ENCODE measurements at places on chromosomes 1 and 21.

DNA sequence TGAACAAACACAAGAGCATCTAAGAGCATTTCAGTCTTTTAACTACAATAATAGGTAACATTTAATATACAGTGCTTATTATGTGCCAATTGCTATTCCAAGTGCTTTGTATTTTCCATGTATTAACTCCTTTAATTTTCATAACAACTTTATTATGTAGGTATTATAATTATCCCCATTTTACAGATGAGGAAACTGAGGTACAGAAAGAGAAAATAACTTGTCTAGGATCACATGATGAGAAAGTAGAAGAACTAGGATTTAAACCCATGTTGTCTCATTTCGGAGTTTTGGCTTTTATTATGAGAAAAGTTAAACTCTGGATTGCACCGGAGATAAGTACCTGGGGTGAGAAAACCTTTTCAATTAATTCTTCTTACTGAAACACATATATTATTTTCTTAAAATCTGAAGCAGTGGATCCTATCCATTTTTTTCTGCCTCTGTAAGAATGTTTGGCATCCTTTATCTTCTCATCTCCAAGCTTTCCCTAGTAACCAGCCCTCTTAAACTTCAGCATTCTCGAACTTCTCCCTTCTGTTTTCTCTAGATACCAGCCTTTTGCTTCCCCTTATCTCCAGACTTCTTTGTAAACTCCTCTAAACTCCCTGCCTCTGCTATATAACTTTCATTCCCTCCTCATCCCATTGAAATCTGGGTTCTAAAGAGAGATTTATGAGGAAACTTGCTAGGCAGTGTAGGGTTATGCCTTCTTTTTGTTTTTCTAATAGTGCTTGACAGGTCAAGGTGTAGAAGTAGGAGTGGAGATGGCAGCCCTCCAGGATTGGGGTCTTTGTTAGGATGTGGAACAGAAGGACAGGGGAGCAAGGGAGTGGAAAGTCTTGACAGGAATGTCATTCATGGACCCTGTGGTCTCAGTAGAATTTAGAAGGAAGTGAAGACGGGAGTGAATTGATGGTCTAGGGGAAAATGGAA is 28.3 kb downstream of the POU2F1 start:
- no peak for DNase-seq

GRCh38 chr1:99786751-99787501 is 20.5 kb upstream of the FRRS1 start:
- DNase-seq, result no peak

DNA sequence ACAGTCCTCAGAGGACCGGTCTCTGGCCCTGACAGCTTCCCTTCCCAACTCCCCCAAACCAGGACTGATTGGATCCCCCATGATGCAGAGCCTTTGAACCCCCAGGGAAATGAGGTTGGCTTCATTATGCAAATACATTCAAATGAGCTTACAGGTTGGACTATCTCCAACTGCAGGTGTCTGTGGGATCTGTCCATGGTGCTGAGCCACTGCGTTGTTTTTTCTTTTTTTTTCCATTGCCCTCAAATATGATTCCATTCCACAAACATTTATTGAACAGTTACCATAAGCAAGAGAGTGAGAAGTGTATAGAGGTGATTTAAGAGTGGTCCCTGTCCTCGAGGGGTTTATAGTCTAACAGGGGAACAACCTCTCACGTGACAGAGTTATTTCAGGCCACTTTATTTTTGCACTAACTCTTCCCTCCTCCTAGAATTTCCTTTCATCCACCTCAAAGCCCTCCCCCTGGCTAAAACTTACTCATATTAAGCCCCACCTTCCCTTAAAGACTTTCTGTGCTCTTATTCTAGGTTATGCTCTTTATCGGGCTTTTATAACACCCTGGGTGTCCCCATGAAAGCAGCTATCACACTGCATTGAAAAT is 21.9 kb downstream of the DLGAP3 start:
- DNase-seq, result no peak

- DNase-seq, result no peak
Observed at GRCh38 chr1:85806236-85806965, 98.2 kb upstream of the ZNHIT6 start.

GRCh38 chr1:82371844-82372498 is 571.2 kb downstream of the ADGRL2 start:
- no peak for DNase-seq

DNA sequence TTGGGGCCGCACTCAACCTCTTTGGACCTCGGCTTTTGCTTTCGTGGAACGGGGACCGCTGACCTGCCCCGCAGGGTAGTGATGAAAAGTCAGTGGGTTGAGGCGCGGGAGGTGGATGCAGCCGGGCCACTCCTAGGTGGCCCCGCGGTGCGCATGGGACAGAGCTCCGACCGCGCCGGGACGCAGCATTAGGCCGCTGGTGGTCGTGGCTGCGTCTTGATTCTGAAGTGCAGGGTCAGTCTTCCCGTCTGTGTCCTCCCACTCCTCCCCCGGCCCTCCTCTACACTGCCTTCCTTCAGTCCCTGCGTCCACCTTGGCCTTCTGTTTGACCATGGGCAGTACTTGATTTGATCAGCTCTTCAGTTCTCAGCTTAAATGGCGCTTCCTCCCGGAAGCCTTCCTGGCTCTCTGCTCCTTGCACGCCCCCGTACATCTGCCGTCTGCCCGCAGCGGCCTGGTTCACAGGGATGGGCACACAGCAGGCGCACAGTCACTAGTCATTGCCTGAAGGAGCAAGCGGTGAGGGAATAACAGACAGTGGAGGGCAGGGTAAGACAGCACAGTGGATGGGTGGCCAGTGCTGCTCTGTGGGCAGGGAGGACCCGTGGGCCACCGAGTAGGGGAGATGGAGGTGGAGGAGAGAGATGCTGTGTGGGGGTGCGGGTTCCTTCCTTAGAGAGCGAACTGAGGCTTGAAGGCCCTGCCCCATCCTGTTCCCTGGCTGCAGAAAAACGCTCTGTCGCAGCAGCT is 633 bp downstream of the THEMIS2 start:
- no peak for DNase-seq

GRCh38 chr1:55669293-55669692 is 454.1 kb upstream of the USP24 start:
- DNase-seq, result no peak

- no peak for DNase-seq
Observed at GRCh38 chr1:22323141-22323845, 128.4 kb upstream of the ZBTB40 start.

GRCh38 chr1:225911191-225912130 is 12.6 kb downstream of the PYCR2 start:
- DNase-seq, result peak; percentile 65

GRCh38 chr1:212062832-212063438 is 27.4 kb downstream of the DTL start:
- DNase-seq, result no peak

- no peak for DNase-seq
Observed at GRCh38 chr1:223708001-223708359, 4.4 kb upstream of the CAPN2 start.

DNA sequence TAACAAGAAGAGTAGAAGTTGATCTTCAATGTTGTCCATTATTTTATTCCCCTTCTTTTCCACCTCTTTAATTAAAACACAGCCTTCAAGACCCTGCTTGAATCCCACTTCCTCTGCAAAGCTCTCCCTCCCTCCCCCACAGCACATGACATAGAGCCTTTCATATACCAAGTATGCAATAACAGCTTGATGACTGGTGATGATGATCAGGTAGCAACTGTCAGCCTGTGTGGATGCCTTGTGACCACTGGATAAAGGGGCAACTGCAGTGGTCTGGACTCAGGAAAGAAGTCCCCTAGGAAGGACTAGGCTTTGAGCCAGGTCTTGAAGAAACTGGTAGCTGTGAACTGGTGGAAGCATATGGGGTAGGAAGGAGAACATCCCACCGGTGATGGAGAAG is 53.8 kb upstream of the PRDX6 start:
- DNase-seq, result no peak

GRCh38 chr1:211280910-211281309 is 21.7 kb downstream of the RCOR3 start:
- no peak for DNase-seq

- no peak for DNase-seq
Observed at GRCh38 chr21:35833991-35834390, 226.3 kb downstream of the SETD4 start.

DNA sequence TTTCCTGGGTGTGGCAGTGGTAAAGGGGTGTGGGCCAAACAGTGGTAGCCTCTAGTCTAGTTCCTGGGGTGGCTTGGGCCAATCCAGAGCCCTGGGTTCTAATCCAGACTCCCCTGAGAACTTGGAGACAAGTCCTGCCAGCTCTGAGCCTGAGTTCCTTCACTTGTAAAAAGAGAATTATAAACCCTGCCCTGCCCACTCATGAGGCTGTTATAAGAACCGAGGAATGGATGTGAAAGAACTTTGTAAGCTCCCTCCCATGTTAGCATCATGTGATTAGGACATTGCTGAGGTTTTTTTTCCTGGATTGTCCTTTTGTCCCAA is 131.0 kb downstream of the RRAGC start:
- no peak for DNase-seq

DNA sequence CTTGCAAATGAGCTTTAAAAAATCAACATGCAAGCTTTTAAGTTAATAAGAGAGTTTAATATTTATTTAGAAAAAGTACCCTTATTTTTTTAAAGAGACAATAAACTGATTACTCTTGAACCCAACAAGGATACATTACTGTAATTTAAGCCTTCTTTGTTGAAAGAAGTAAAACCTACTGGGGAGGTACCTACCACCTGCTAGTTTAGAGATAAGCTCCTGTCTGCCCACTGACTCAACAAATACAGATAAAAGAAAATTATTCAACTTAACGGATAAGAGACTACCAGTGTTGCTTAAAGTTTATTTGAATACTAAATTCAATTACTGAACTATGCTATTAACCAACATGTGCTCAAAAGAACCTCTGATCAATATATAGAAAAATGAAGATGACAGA is 23.1 kb downstream of the USP24 start:
- no peak for DNase-seq

DNA sequence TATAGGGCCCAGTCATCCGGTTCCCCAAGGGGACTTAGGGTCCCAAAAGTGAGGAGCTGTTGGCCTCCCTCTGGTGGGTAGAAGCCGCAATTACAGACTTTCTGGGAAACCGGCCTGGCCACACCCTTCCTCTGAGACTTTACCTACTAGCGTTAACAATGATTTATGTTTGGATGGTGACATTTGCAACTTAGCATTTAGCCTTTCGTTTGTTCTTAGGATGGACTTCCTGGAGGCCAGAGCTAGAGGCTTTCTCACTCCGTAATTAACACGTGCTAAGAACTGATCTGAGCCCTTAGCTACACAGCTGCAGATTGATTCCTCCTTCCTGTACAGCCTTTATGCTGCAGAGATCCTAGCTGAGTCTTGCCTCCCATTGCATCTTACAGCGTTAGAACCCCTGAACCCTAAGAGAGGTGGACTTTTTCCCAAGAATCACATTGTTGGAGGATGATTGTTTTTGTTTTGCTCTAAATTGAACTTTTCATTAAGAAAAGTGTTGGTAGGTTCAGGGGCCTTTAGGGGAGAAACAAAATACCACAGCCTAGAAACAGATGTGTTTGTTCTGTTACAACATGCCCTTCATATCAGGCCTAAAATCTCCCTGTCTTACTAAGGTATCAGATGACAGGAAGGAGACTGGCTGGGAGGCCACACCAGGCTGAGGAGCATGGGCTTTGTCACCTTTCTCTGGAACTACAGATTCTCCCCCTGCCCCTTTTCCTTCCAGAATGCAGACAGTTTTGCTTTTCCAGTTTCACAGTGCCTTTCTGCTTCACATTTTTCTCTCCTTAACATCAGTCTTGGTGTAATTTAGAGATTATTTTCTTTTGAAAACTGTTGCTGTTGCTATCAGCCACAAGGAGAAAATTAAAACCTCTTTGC is 1.9 kb downstream of the S100A11 start:
- DNase-seq, result no peak

DNA sequence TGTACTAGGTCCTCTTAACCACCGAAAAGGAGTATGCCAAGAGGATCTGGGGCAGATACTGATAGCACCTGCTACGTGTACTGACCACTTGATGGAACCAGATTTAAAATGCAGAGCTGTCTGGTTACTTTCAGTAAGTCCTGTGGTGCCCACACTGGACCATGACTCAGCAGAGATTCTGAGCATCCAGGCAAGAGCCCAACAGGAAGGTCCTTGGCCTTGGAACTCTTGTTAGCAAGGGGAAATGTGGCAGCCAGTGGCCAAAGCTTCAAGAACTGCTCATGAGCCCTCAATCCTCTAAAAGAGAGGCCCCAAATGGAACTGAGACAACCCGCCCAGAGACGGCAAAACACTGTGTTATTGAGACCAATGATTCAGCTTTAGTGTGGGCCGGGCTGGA is 4.2 kb upstream of the GJB5 start:
- no peak for DNase-seq

DNA sequence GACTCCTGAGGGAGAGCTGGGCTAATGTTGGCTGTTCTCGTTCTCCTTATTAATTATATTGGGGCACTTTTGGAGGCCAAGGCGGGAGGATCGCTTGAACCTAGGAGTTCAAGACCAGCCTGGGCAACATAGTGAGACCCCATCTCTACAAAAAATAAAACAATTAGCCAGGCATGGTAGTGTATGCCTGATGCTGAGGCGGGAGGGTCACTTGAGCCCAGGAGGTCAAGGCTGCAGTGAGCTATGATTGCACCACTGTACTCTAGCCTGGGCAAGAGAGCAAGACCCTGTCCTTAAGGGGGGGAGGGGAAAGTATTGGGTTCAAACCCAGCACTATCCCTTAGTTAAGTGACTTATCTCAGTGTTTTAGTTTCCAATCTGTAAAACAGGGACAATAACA is 70.0 kb upstream of the NBPF3 start:
- no peak for DNase-seq

DNA sequence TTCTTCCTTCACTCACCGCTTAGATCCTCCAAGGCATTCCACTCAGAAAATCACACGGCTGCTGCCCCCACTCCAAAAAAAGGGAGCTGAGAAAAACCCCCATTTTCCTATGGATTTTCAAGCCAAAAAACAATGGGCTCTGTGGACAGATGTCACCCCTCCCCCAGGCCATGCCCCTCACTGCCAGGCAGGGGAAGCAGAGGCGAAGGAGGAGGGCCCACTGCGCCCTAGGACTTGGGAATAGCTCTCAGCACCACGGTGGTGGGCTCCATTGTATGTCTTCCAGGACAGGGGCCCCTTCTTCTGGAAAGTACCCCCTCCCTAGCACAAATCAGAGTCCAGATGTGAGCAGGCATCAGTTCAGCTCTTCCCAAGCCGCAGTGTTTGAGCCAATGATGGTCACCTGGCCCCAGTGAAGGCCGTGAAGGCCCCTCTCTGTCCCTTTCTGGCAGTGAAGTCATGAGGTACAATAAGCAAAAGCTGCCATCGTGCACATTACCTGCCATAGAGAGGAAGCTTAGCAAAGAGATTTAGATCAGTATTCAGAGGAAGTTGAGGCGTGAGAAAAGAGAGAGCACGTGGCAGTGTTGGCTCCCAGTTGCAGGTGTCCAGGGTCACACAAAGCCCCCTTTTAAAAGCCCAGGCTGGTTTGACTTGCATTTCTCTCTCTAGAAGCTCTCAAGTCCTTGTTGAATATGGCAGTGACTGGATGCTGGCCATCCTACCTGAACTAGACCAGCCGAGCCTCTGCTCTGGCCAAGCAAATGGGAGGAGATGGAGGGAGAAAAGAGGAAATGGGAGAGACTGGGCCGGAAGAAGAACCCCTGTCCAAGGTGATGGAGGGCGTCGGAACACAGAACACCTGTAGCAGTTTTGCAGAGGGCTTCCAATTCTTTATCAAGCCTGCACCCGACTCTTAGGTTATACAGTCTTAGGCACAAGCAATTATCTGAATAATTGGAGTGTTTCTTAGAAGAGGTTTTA is 149.0 kb downstream of the TOMM20 start:
- DNase-seq, result no peak

- DNase-seq, result no peak
Observed at GRCh38 chr1:64215576-64215975, 12.2 kb downstream of the UBE2U start.

GRCh38 chr1:227896710-227897655 is 50.7 kb downstream of the WNT9A start:
- no peak for DNase-seq

- no peak for DNase-seq
Observed at GRCh38 chr1:240743705-240744104, 131.8 kb upstream of the GREM2 start.
